Right atrium auricular region (tissue), 2 donors: ENCODE measurements at places on chromosomes 7 and 10. TPM values are rescaled to one million over a fixed set of nuclear protein-coding genes. Genes with fewer than 3 reads are reported as not detected.

The UTF1 gene
- total RNA-seq = not detected

The HOXA11 gene
- not detected for total RNA-seq

The P4HA1 gene
- 29.5 TPM for total RNA-seq

The MPLKIP gene
- 19.7 TPM for total RNA-seq

- no peaks in the 10 kb centered on the region for H3K4me1 ChIP-seq
- no peaks in the 10 kb centered on the region for H3K27me3 ChIP-seq
- no peak overlapping the region for H3K27ac ChIP-seq
- no peak for DNase-seq
- no peak overlapping the region for H3K4me3 ChIP-seq
Measured at GRCh38 chr10:60818134-60818770, 40.0 kb downstream of the CDK1 start.

DNA sequence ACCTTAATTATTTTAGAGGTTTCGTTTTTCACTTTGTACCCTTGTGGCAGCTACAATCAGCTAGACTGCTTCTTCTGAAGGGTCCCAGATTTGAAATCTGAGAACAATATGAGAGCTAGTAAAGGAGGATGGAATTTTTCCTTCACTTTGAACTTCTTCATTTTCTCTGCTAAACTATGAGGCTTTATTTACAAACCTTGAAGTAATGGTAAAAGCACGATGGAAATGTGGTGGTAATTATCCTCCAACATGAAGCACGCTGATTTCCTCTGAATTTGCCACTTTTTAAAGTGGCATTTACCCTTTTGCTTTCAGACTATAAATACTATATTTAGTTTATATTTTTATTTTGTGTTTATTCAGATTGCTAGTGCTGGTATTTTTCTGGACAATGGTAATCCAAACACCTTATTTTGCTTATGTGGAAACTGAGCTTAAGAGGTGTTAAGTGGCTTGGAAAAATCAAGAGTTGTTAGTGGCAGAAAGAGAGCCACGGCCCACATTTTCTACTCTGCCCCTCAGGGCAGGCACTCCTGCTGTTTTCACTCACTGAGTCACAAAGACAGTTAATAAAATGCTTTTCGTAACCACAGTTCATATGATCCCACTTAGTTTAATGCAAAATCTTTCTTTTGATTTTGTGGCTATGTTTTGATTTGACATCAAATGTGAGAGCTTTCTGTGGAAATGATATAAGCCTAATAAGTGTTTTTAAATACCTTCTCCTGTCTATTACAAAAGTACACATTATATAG is 2.7 kb downstream of the SSMEM1 start:
- no peak overlapping the region for H3K4me3 ChIP-seq
- H3K27ac ChIP-seq = no peak overlapping the region
- no peaks in the 10 kb centered on the region for H3K4me1 ChIP-seq
- no peaks in the 10 kb centered on the region for H3K27me3 ChIP-seq
- DNase-seq = no peak
- H3K36me3 ChIP-seq = no peaks in the 10 kb centered on the region

GRCh38 chr7:825386-825785 is 6.9 kb upstream of the SUN1 start:
- H3K27me3 ChIP-seq = no peaks in the 10 kb centered on the region
- no peak overlapping the region for H3K4me3 ChIP-seq
- peak overlapping the region; percentile 80 for H3K27ac ChIP-seq
- H3K36me3 ChIP-seq = no peaks in the 10 kb centered on the region

The CYP26C1 gene
- total RNA-seq = not detected

DNA sequence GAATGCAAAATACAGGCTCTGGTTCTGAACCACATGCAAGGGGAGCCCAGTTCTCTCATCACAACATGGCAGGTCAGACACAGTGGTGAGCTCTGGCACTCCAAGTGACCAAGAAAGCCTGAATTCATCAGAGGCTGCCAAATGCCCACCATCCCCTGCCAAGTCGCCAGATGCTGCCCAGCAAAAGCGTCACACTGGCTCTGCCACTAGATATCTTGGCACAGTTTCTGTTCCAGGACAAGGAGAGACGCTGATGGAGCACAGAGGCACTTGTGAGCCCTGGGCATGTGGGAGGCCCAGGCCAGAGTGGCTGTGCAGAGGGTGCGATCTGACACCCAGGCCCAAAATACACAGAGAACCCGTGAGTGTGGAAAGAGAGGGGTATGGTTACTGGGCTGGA is 57.8 kb downstream of the GAD2 start:
- H3K27ac ChIP-seq = no peak overlapping the region
- H3K27me3 ChIP-seq = no peaks in the 10 kb centered on the region
- DNase-seq = no peak
- H3K4me1 ChIP-seq = no peaks in the 10 kb centered on the region
- no peaks in the 10 kb centered on the region for H3K36me3 ChIP-seq
- H3K4me3 ChIP-seq = no peak overlapping the region

DNA sequence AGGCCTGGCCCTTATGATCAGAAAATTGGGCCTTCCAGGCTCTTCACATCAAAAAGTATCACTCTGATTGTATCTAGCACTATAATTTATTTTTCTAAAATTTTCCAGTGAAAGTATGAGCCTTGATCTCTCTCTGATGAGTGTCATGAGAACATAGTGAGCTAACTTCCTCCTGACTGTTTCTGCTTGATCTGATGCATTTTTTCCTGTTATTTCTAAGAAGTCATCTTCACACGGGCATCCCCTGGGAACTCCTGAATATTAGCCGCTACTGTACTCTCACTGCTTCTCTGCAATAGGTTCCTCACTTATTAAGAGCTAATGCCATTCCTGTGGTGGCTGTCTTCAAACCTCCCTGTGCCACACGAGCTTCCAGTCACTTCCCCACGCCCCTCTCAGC is 63.1 kb upstream of the ZPBP start:
- no peaks in the 10 kb centered on the region for H3K27me3 ChIP-seq
- no peak overlapping the region for H3K4me3 ChIP-seq
- DNase-seq = no peak
- H3K4me1 ChIP-seq = no peaks in the 10 kb centered on the region
- H3K36me3 ChIP-seq = no peaks in the 10 kb centered on the region

- H3K27me3 ChIP-seq = no peaks in the 10 kb centered on the region
- H3K4me3 ChIP-seq = no peak overlapping the region
- no peaks in the 10 kb centered on the region for H3K4me1 ChIP-seq
- peak; percentile 47 for DNase-seq
Measured at GRCh38 chr10:133457100-133457841, 3.5 kb downstream of the SCART1 start.

The CALHM1 gene
- total RNA-seq = not detected

The HOXA13 gene
- total RNA-seq = not detected

- H3K27me3 ChIP-seq = no peaks in the 10 kb centered on the region
- H3K36me3 ChIP-seq = no peaks in the 10 kb centered on the region
Measured at GRCh38 chr7:157809863-157810851, 473.4 kb downstream of the DNAJB6 start.

DNA sequence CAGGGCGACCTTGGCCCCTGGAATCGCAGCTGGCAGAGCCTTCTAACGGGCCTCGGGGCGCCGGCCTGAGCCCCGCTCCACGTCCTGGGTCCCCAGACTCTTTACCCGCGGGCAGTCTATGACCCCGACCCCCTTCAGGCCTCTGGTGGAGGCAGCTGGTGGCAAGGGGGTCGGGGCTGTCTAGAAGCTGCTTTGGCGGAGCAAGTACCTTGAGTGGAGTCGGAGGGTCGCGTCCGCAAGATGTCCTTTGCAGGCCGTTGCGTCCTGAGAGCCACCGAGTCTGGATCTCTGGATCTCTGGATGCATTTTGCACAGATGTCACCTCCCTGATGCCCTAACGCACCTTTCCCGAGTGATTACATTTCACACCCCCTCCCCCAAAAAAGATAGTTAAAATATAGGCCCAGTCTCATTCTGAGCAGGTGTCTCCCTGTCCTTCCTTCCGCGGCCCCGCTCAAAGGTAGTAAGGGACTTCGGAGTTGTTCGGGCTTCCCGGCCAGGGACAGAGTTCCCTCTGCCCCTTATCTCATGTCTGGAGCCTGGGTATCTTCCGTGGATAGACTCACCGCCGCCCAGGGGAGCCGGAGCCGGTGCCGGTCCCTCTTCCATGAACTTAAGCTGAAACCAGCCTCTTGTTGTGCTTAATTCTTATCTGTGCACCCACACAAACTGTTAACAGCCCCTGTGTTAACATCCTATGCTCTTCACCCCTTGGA is 457 bp downstream of the ACADSB start:
- DNase-seq = peak; percentile 61
- H3K27ac ChIP-seq = peak overlapping the region; percentile 82
- peak overlapping the region; percentile 99 for H3K4me3 ChIP-seq
- no peaks in the 10 kb centered on the region for H3K36me3 ChIP-seq
- H3K27me3 ChIP-seq = no peaks in the 10 kb centered on the region
- no peaks in the 10 kb centered on the region for H3K4me1 ChIP-seq

The ACADSB gene
- 41.1 TPM for total RNA-seq

DNA sequence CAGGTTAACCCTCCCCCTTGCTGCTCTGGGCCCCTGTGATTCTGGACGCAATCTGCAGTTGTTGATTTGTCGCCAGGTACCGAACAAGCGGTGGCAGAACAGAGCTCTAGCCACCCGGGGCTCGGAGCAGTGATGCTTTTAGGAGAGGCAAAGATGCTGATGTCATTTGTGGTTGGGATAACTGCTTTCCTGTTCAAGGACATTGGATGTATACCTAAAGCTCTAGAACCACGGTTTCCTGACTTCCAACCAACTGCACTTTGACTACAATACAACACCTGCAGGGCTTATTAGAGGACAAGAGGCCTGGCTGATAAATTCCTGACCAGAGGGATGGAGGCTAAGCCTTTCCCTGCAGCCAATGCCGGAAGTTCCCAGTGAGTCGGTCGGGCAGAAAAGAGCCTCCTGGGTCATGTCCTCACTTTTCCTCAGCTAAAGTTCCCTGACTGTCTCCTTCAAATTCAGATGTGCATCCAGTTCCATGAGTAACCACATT is 6.5 kb upstream of the RBM20 start:
- peak overlapping the region; percentile 91 for H3K27ac ChIP-seq
- H3K36me3 ChIP-seq = no peaks in the 10 kb centered on the region
- H3K4me1 ChIP-seq = peaks cover 29% of the 10 kb centered on the region
- no peak overlapping the region for H3K4me3 ChIP-seq

The ADCY1 gene
- total RNA-seq = 2.4 TPM

The BICC1 gene
- 15.7 TPM for total RNA-seq

The POLR2J2 gene
- total RNA-seq = 0.44 TPM

The C10orf90 gene
- 0.43 TPM for total RNA-seq

DNA sequence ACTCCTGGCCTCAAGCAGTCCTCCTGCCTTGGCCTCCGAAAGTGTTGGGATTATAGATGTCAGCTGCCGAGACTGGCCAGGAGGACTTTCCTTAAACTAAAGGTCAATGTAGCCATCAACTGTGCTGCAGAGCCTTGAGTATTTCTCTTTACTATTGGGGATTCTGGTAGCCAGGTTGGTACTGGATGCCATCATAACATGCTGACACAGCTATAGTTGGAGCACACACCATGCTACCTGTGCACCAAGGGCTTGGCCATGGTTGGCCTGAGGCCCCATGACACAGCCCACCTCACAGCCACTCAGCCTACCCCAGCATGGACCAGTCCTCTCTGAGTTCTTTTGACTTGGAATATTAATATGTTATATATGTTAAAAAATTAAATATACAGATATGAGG is 54.4 kb downstream of the HECTD2 start:
- no peak overlapping the region for H3K4me3 ChIP-seq
- no peaks in the 10 kb centered on the region for H3K27me3 ChIP-seq
- H3K36me3 ChIP-seq = peaks cover 35% of the 10 kb centered on the region
- H3K4me1 ChIP-seq = no peaks in the 10 kb centered on the region
- no peak overlapping the region for H3K27ac ChIP-seq

DNA sequence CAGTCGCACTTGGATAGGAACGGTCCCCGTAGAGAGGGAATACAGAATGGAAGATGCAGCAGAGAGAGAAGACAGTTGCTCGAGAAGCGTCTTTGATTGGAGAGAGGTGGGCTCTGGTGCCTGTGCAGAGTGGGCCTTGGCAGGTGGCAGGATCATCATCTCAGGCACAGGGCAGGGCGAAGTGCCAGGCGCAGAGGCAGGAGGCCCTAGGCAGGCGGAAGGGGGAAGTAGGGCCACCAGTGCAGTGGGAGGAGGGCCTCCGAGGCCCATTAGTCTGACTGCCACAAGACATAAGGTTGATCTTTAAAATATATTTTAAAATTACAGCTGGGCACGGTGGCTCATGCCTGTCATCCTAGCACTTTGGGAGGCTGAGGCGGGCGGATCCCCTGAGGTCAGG is 10.1 kb downstream of the CARD11 start:
- no peak overlapping the region for H3K4me3 ChIP-seq
- no peaks in the 10 kb centered on the region for H3K4me1 ChIP-seq
- DNase-seq = no peak
- no peaks in the 10 kb centered on the region for H3K27me3 ChIP-seq

The SUN3 gene
- total RNA-seq = not detected

GRCh38 chr10:97123765-97124164 is 62.0 kb downstream of the SLIT1 start:
- no peaks in the 10 kb centered on the region for H3K4me1 ChIP-seq
- no peaks in the 10 kb centered on the region for H3K27me3 ChIP-seq
- DNase-seq = no peak
- no peak overlapping the region for H3K27ac ChIP-seq
- H3K36me3 ChIP-seq = no peaks in the 10 kb centered on the region

DNA sequence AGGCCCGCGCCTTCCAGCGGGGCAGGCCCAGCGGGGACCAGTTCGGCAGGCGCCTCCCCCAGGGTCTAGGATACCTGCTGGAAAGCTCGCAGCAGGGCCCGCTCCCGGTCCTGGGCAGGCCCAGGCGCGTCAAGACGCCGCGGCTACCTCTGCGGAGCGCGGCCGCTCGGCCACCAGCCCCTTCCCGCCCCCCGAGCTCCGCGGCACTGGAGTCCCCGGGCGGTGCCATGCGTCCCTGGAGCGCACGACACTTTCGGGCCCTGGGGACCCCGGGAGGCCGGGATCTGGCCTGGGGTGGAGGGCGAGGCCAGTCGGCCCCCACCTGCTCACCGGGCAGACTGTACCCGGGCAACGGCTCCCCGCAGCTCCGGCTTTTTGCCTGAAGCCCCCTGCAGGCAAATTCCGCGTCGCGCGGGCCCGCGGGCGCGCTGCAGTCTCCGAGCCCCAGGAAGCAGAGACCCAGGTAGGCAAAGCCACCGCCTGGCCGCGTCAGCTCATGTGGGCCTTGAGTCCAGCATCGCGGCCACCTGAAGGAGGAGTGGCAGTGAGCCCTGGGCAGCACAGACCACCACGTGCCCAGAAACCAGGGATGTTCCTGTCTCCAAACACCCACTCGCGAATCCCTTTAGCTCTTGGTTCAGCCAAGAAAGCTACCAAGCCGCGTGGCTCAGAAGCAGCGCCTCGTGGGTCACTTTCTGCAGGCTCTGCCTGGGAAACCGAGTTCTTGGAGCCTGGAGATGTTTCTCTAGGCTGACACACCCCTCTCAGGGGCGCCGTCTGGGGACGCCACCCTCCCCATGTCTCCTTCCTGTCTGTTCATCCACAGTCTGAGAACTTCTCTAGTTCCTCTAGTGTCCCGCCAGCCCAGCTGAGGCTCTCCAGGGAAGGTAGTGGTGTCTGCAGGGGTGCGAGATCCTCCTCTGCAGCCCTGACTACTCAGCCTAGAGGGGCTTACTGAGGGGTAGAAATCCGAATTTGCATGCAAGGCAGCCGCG is 46.1 kb upstream of the APBB1IP start:
- DNase-seq = no peak
- no peak overlapping the region for H3K4me3 ChIP-seq
- H3K27ac ChIP-seq = no peak overlapping the region
- H3K36me3 ChIP-seq = no peaks in the 10 kb centered on the region
